Activated naive CD8-positive, alpha-beta T cell treated with anti-CD3 and anti-CD28 coated beads for 36 hours (primary cell): ENCODE measurements at places on chromosomes 3 and 15. TPM values are rescaled to one million over a fixed set of nuclear protein-coding genes. Genes with fewer than 3 reads are reported as not detected.

GRCh38 chr15:35309886-35310285 lies 224.8 kb upstream of the NANOGP8 start:
- no peak overlapping the region for H3K4me3 ChIP-seq
- peaks cover 9% of the 10 kb centered on the region for H3K36me3 ChIP-seq
- no peaks in the 10 kb centered on the region for H3K27me3 ChIP-seq
- no peak overlapping the region for H3K27ac ChIP-seq

- peak overlapping the region; percentile 54 for H3K4me3 ChIP-seq
- H3K27me3 ChIP-seq: no peaks in the 10 kb centered on the region
- peaks cover 89% of the 10 kb centered on the region for H3K4me1 ChIP-seq
- peaks cover 72% of the 10 kb centered on the region for H3K36me3 ChIP-seq
- DNase-seq: no peak
Measured at GRCh38 chr3:30630238-30631030, 24.0 kb downstream of the TGFBR2 start.

DNA sequence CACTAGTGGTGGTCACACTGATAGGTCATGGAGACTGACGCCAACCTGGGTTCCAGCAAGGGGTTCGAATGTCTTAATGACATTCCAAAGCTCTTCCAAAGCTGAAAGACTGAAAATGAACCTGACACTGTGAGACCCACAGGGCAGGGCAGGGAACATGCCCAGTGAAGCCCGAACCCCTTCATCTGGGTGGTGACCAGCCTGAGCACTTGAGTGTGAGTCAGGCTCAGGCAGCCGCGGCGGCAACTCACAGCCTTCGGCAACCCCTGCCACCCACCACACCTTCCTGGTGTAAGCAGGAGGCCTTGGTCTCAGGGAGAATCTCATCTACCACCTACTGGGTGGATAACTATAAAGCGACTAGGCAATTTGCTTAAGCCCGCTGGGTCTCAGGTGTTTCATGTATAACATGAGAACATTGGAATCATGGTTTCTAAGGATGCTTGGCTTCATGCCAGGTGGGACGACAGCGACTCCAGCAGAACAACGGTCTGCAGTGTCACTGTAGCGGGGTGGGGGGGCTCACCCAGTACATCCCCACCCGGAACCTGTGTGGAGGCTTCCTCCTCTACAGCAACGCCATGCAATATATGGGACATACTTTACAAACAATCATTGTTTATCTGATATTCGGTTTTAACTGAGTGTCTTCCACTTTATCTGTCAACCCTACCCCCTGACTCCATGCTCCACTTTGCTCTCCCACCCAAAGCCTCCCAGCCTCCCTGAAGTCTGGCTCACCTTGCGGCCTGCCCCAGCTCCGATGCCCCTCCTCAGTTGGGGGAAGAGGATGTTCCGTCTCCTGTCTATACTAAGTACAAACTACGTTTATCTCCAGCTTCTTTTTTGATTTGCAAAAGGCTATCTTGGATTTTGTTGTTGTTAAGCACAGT lies 125.0 kb upstream of the MEF2A start:
- peaks cover 74% of the 10 kb centered on the region for H3K4me1 ChIP-seq
- H3K36me3 ChIP-seq: no peaks in the 10 kb centered on the region
- no peak overlapping the region for H3K4me3 ChIP-seq

- no peak overlapping the region for H3K27ac ChIP-seq
- H3K4me3 ChIP-seq: no peak overlapping the region
- no peaks in the 10 kb centered on the region for H3K4me1 ChIP-seq
- peaks cover 8% of the 10 kb centered on the region for H3K27me3 ChIP-seq
- DNase-seq: no peak
Measured at GRCh38 chr15:54119051-54119450, 140.8 kb downstream of the UNC13C start.

DNA sequence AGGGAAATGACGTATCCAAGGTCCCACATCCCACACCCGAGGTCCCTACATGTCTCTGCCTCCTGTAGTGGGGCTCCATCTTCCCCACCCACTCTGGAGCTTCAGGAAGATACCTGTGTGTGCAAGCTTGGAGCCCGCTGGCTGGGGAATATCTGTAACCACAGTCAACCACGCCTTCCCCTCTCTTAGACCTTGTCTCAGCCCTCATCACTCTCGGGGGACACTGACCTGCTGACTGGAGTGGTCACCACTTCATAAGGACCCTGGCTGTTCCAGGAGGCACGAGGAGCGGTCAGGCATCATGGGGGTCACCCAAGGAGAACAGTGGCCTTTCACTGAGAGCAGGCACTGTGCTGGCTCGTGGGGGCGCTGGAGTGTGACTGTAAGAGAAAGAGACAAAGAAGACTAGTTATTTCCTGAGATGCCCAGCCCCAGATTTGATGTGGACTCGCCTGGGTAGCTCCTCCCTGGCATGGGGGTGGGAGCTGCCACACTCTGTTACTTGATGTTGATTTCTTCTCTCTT lies 48.6 kb downstream of the CTXND1 start:
- H3K36me3 ChIP-seq: no peaks in the 10 kb centered on the region
- H3K27me3 ChIP-seq: peaks cover 23% of the 10 kb centered on the region
- no peak overlapping the region for H3K4me3 ChIP-seq
- no peak for DNase-seq

The ST3GAL6 gene
- 0.28 TPM for total RNA-seq

- no peaks in the 10 kb centered on the region for H3K27me3 ChIP-seq
- DNase-seq: no peak
- H3K36me3 ChIP-seq: peaks cover 29% of the 10 kb centered on the region
- no peak overlapping the region for H3K4me3 ChIP-seq
Measured at GRCh38 chr3:128307029-128307633, 153.8 kb downstream of the EEFSEC start.

The CCDC66 gene
- total RNA-seq: 32.9 TPM

GRCh38 chr3:182201456-182202168 lies 489.9 kb downstream of the SOX2 start:
- no peak overlapping the region for H3K4me3 ChIP-seq
- no peak overlapping the region for H3K27ac ChIP-seq

The SCN11A gene
- 0.08 TPM for total RNA-seq

GRCh38 chr15:63461230-63461985 lies 43.0 kb upstream of the USP3 start:
- H3K4me1 ChIP-seq: peaks cover under 1% of the 10 kb centered on the region
- DNase-seq: no peak
- no peaks in the 10 kb centered on the region for H3K27me3 ChIP-seq
- no peak overlapping the region for H3K4me3 ChIP-seq
- H3K27ac ChIP-seq: no peak overlapping the region

The HDGFL3 gene
- 14.1 TPM for total RNA-seq

- DNase-seq: peak; percentile 63
- H3K27me3 ChIP-seq: peaks cover 22% of the 10 kb centered on the region
- H3K36me3 ChIP-seq: peaks cover 45% of the 10 kb centered on the region
- peak overlapping the region; percentile 82 for H3K27ac ChIP-seq
- H3K4me1 ChIP-seq: peaks cover 20% of the 10 kb centered on the region
Measured at GRCh38 chr3:48187579-48188265, 495 bp downstream of the CDC25A start.

DNA sequence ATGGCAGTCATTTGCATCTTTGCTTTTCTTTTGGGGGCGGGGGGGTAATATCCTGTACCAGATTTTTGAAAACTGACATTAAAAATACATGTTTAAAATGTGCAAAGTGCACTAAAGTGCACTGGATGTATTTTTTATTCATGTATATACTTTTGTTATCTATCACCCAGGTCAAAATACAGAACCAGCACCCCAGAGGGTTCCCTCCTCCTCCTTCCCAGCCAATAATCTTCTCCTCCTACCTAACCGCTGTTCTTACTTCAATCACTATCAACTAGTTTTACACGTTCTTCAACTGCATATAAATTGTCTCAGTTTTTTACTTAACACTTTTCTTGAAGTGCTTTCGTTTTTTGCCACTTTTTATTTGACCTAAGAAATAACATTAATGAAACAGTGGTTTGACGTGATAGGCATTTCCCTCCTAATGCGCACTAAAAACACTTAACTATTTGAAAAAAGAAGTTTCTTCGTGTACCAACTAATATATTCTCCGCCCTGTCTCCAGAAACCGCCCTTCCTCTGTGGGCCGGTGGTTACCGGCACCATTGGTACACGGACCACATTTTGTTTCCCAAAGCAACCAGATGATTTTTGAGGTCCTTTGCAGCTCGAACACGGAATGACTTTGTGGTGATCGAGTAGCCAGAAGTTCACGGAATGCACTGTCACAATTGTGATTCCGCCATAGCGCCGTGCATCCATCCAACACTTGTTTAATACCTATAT lies 836 bp upstream of the AKAP13 start:
- H3K4me3 ChIP-seq: peak overlapping the region; percentile 88
- peak overlapping the region; percentile 96 for H3K27ac ChIP-seq
- H3K27me3 ChIP-seq: no peaks in the 10 kb centered on the region
- H3K4me1 ChIP-seq: peaks cover 46% of the 10 kb centered on the region

The HDAC11 gene
- 2.7 TPM for total RNA-seq

The ANKDD1A gene
- total RNA-seq: 2.9 TPM

DNA sequence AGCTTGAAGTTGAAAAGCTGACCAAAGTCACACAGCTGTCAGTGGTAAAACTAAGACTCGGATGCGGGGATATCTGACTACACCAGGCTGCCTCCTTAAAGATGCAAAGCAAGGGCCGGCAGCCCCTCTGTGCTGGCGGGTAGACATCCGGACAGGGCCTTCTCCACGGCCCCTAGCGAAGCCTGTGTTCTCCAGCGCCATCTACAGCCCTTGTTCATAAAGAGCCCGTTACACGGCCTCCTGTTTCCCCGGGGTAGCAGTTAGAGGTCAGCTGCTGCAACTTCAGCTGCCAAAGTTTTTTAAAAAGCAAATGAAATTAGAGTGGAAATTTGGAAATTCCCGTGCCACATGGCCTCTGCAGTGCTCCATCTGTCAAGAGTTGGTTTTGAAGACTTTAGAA lies 383.0 kb downstream of the TBL1XR1 start:
- no peak overlapping the region for H3K4me3 ChIP-seq
- no peaks in the 10 kb centered on the region for H3K36me3 ChIP-seq
- H3K27me3 ChIP-seq: peaks cover 3% of the 10 kb centered on the region
- DNase-seq: peak; percentile 19
- no peak overlapping the region for H3K27ac ChIP-seq
- H3K4me1 ChIP-seq: no peaks in the 10 kb centered on the region

DNA sequence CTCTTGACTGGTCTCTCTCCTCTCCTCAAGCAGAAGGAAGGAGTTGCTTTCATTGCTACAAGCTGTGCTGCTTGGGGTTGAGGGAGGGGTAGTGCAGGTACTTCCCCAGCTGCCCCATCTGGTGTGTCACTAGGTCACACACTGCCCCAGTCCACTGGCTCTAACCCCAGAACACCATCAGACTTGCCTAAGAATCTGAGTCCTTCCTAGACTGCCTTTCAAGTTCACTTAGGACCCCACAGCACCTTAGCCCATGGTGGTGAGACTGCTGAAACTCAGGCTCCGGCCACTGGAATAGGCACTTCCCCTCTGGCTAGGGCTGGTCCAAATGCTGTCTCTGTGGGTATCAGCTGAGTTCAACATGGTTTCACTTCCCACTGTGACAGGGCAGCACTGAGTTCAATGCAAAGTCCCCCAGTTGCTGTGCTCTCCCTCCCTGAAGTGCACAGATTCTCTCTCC lies 279.7 kb upstream of the GOLGA6L4 start:
- no peak overlapping the region for H3K27ac ChIP-seq
- peaks cover 34% of the 10 kb centered on the region for H3K27me3 ChIP-seq
- no peaks in the 10 kb centered on the region for H3K36me3 ChIP-seq
- H3K4me1 ChIP-seq: no peaks in the 10 kb centered on the region
- H3K4me3 ChIP-seq: no peak overlapping the region

- H3K4me1 ChIP-seq: peaks cover 5% of the 10 kb centered on the region
- H3K27ac ChIP-seq: no peak overlapping the region
- no peak for DNase-seq
- no peaks in the 10 kb centered on the region for H3K27me3 ChIP-seq
- peaks cover 34% of the 10 kb centered on the region for H3K36me3 ChIP-seq
- no peak overlapping the region for H3K4me3 ChIP-seq
Measured at GRCh38 chr3:183050706-183051105, 48.6 kb downstream of the MCCC1 start.
